ENCODE measurements at places on chromosomes 13 and 19.

DNA sequence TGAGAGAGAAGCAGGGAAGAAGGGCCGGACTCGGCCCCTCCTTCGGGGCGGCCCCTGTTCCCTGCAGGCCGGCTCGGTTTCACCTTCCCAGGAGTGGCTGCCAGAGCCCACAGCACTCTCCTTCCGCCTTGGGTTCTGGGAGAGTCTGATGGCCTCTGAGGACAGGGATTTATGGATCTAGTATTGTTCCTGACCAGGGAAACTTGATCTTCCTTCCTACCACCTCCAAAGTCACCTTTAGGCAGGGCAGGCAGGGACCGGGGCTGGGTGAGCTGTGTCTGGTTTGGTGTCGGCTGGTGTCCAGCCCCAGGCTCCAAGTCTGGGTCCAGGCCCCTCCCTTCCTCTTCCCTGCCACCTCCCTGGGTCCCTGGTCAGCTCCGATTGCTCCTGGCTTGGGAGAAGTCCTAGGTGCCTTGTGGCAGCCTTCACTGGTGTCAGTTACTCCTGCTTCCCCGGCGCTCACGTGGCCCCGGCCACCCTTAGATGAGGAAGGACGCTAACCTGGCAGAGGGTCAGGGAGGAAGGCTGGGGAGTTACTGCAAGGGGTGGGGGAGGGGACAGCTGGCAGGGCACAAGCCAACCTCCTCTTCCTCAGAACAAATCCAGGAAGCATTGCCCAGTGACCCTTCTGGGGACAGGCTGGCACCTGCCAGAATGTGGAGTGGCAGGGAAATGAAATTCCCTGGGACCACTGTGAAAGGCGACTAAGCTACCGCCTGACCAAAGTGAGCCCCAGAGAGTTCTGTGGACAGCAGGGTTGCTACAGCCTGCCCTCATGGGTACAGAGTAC is 18.8 kb downstream of the RFX1 start:
- no peaks in the 10 kb centered on the region for H3K27me3 ChIP-seq
- H3K4me3 ChIP-seq: no peak overlapping the region
- peak overlapping the region; percentile 96 for H3K27ac ChIP-seq
- H3K4me1 ChIP-seq: peaks cover 25% of the 10 kb centered on the region
- peaks cover 6% of the 10 kb centered on the region for H3K36me3 ChIP-seq

DNA sequence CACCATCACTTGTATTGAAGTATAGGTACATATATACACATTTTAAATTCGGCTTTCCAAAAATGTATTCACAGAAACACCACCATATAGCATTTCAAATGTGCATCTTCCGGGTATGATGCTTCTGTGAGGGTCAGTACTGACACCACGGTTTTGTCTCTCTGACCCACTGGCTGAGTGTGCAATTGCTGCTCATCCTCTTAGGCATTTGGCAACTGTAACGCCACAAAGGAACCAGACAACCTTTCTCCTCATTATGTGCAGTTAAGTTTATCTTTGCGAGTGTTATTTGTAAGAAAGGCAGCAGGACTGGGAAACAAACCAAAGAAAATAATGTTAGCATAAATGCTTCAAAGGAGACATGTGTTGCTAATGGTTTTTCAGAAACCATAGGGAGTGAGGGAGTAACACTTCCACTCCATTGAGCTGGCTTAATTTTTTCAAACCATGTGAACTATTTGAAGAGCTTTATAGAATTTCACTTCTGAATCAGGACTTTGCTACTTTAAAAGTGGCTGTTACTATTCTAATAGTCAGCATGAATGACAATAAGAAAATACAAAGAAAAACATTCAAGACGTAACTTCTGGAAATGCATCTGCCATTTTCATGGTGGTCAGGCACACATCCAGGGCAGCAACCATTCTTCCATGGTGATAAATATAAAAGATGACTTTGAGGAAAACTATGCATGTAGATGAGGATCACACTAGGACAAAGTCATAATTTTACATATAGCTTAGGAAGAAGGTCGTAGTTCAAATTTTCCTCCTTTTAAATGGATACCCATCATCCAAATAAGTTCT is 423.3 kb downstream of the MZT1 start:
- no peak overlapping the region for H3K4me3 ChIP-seq
- no peaks in the 10 kb centered on the region for H3K4me1 ChIP-seq
- H3K27me3 ChIP-seq: no peaks in the 10 kb centered on the region
- no peaks in the 10 kb centered on the region for H3K36me3 ChIP-seq
- no peak for DNase-seq
- no peak overlapping the region for H3K27ac ChIP-seq

- peak; percentile 92 for DNase-seq
- H3K4me3 ChIP-seq: no peak overlapping the region
- peaks cover 4% of the 10 kb centered on the region for H3K4me1 ChIP-seq
- no peaks in the 10 kb centered on the region for H3K27me3 ChIP-seq
Observed at GRCh38 chr13:49308097-49308875, 60.6 kb downstream of the CDADC1 start.

DNA sequence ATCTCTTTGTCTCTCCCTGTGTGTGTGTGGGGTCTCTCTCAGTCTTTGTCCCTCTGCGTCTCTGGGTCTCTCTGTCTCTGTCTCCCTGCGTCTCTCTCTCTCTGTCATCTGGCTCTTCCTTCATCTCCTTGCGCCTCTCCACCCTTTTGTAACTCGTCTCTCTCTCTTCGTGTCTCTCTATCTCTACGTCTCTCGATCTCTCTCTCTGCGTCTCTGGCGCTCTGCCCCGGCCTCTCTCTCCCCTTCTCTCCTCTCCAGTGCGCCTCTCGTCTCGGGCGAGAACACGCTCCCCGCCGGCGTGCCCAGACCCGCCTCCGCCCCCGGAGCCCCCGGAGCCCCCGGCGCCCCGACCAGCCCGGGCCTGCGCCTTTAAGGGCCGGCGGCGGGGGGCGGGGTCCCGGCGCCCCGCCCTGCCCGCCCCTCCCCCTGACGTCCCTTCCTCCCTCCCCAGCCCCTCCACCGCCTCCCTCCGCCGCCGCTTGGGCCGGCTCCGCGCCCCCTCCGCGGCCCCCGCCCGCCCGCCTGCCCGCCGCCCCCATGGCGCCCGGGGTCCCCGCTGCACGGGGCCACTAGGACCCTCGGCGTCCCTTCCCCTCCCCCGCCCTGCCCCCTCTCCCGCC is at the start of gene MARK4:
Gene MARK4 (plus strand): TSS at position 440 of the 620 bp plus-strand sequence. CDS start 318 bp downstream, outside the sequence.
- H3K27me3 ChIP-seq: no peaks in the 10 kb centered on the region
- peak within 1 kb of the TSS; percentile 58 for H3K27ac ChIP-seq
- peak; percentile 36 for DNase-seq
- H3K36me3 ChIP-seq: no peaks in the 10 kb centered on the region

GRCh38 chr13:20967340-20967739 is 64.8 kb upstream of the XPO4 start:
- H3K4me1 ChIP-seq: no peaks in the 10 kb centered on the region
- H3K27ac ChIP-seq: no peak overlapping the region
- DNase-seq: no peak
- H3K4me3 ChIP-seq: no peak overlapping the region
- no peaks in the 10 kb centered on the region for H3K27me3 ChIP-seq

GRCh38 chr19:52211926-52212571 is 22.2 kb downstream of the PPP2R1A start:
- H3K4me3 ChIP-seq: no peak overlapping the region
- no peaks in the 10 kb centered on the region for H3K4me1 ChIP-seq
- DNase-seq: no peak
- H3K36me3 ChIP-seq: peaks cover 4% of the 10 kb centered on the region
- no peak overlapping the region for H3K27ac ChIP-seq

DNA sequence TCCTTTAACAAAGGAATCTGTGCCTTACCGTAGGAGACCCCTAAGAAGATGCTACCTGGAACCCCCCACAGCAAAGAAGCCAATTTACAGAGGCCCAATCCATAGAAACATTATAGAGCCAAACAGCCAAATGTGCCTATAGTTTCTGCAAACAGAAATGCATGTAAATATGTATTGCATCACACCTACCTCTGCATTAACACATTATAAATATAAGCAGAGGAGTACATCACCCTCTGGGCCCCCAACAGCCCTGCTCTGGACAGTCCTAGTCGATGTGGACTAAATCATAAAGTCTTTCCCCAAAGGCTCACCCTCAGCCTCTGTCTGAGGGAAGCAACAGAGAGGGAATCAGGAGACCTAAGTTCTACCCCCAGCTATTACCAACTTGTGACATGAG is 25.7 kb downstream of the ZNF541 start:
- no peak overlapping the region for H3K27ac ChIP-seq
- no peak for DNase-seq
- H3K4me1 ChIP-seq: peaks cover 7% of the 10 kb centered on the region
- H3K4me3 ChIP-seq: no peak overlapping the region
